CD14-positive monocyte (primary cell): ENCODE measurements at places on chromosomes 1 and 21. TPM values are rescaled to one million over a fixed set of nuclear protein-coding genes. Genes with fewer than 3 reads are reported as not detected.

UBL4B gene
- polyA plus RNA-seq = not detected in 2 replicates

FAM72D gene
- polyA plus RNA-seq = 0.48 TPM

- H3K27me3 ChIP-seq = no peaks in the 10 kb centered on the region
- H3K27ac ChIP-seq = no peak within 1 kb of the TSS
- no peak for DNase-seq
- H3K4me3 ChIP-seq = no peak within 1 kb of the TSS
- H3K4me1 ChIP-seq = no peaks in the 10 kb centered on the region
- no peaks in the 10 kb centered on the region for H3K36me3 ChIP-seq
Observed at GRCh38 chr1:230713915-230714764, at the start of gene AGT. AGT (minus strand) TSS chr1:230714122; CDS start chr1:230710823, 3,299 bp downstream.

DNA sequence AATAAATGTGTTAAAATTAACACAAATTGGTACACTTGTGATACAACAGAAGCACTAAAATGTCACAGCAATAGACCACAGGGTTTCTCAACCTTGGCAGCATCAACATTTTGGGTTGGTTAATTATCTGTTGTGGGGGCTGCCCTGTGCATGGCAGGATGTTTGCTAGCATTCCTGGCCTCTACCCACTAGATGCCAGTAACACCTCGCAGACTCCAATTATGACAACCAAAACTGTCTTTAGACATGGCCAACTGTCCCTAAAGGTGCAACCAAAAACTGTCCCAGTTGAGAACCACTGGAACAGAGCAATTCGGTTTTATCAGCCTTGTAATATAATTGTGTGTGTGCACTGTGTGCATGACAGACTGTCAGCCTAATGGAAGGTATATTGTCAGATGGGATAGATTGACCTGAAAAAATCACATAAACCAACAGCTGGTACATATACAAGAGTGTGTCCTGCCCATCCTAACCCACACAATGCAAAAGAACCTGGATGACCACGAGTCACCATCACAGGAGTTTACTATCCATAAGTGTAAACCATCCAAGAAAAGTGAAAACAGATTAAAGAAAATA lies 13.5 kb upstream of the ERG start:
- H3K27ac ChIP-seq = no peak overlapping the region
- no peaks in the 10 kb centered on the region for H3K27me3 ChIP-seq
- H3K36me3 ChIP-seq = no peaks in the 10 kb centered on the region
- no peak overlapping the region for H3K4me3 ChIP-seq
- DNase-seq = no peak

- no peaks in the 10 kb centered on the region for H3K36me3 ChIP-seq
- H3K27me3 ChIP-seq = no peaks in the 10 kb centered on the region
- H3K4me3 ChIP-seq = no peak overlapping the region
- H3K27ac ChIP-seq = no peak overlapping the region
- peaks cover 12% of the 10 kb centered on the region for H3K4me1 ChIP-seq
Observed at GRCh38 chr21:15257646-15258045, 192.8 kb upstream of the NRIP1 start.

- H3K36me3 ChIP-seq = no peaks in the 10 kb centered on the region
- no peaks in the 10 kb centered on the region for H3K27me3 ChIP-seq
- H3K27ac ChIP-seq = no peak overlapping the region
- DNase-seq = no peak
Observed at GRCh38 chr1:3113741-3114056, 44.7 kb downstream of the PRDM16 start.

GRCh38 chr1:25743164-25744139 lies 56.5 kb upstream of the SELENON start:
- H3K36me3 ChIP-seq = no peaks in the 10 kb centered on the region
- H3K4me3 ChIP-seq = no peak overlapping the region
- no peak for DNase-seq
- no peaks in the 10 kb centered on the region for H3K4me1 ChIP-seq
- no peaks in the 10 kb centered on the region for H3K27me3 ChIP-seq
